ENCODE measurements at places on chromosomes 1 and 21.

DNA sequence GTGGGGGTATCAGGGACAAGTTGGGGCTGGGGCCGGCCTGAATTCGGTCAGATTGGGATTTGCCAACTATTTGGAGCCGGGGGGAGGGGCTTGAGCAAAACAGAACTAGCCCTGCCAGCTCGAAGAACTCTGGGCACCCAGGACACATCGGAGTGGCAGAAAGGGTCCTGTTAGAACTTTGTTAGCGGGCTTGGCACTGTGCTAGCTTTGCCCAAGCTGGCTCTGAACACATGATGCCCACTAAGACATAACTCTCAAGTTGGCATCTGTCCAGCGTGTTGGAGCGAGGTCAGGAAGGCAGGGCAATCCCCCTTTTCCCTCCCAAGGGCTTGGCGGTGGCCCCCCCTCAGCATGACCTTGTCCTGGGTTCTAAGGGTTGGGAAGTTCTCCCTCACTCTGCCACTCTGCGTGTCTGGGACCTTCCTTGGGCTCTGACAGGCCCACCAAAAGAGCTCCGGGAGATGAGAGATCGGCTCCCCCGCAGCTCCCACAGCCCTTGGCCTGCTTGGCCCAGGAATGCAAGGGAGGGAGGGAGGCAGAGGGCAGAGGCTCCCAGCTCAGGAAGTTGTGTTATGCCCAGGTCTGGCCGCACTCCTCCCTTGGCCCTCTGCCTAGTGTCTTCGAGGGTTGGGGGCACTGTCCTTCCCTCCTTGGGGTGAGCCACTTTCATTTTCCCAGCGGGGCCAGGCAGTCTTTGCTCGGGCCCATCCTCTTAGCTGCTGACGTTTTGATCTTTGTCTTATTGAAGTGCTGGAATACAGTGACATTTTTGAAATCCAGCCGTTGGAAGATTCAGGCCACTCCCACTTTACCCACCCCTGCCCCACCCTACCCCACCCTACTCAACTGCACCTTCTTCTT is 1.2 kb downstream of the LMNA start:
- peak; percentile 73 for DNase-seq

GRCh38 chr1:110636149-110636935 is 30.2 kb upstream of the KCNA2 start:
- no peak for DNase-seq

GRCh38 chr1:176878750-176879536 is 285.6 kb downstream of the ASTN1 start:
- no peak for DNase-seq

DNA sequence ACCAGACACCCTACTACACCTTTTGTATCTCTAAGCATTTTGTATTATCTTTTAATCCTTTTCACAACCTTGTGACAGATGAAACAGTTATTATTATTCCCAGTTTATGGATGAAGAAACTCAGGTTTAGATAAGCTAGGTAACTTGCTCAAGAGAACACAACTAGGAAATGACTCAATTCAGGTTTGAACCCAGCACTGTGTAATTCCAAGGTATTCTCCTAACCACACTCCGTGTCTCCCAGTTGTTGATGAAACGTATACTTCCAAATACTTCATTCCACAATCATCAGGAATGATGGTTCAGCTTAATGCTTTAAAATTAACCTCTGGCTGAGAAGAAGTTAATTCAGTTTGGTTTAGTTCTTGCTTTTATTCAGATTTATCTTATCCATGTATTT is 51.7 kb upstream of the MRPS6 start:
- no peak for DNase-seq

DNA sequence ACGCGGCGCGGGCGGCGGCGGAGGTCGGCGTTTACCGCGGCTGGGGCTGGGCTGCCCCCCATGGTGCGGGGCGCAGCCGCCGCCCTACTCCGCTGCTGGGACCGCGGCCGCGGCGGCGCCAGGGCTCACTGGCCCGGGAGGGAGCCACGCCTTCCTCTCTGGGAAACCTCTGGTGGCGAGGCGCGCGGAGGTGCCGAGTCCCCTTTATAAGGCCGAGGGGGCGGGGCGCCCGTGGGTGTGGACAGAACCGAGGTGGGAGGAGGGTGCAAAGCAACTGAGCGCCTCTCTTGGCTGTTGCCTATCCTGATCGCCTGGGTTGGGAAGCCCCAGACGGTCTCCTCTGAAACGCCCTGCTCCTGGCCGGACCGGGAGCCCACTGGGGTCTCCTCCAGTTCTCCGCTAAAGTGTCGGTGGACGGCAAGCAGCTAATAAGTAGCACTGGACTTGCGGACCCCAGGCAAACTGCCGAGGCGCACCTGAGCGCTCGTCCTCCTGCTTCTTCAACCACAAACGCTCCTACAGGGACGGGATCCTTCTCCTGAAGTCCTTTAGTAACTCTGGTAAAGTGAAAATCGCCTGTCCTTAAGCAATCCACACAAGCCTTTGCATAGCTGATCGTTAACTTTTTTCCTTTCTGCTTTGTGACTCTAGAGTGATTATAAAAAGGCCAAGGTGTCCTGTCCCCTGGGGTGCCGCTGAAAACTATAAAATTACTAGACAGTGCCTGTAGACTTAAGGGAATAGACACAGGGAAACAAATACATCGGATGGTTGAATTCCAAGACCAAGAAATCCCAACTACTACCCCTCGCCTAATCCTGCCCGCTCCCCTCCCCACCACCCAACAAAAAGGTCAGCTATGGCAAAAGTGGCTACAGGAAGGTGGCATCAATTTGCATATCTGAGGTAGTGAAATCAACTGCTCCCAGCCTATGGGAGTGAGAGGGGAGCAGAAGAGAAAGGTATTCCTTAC is at the start of gene PTGER3:
PTGER3 (minus strand) TSS at position 182 of the 973 bp plus-strand sequence. CDS start 239 bp downstream, outside the sequence.
- no peak for DNase-seq

DNA sequence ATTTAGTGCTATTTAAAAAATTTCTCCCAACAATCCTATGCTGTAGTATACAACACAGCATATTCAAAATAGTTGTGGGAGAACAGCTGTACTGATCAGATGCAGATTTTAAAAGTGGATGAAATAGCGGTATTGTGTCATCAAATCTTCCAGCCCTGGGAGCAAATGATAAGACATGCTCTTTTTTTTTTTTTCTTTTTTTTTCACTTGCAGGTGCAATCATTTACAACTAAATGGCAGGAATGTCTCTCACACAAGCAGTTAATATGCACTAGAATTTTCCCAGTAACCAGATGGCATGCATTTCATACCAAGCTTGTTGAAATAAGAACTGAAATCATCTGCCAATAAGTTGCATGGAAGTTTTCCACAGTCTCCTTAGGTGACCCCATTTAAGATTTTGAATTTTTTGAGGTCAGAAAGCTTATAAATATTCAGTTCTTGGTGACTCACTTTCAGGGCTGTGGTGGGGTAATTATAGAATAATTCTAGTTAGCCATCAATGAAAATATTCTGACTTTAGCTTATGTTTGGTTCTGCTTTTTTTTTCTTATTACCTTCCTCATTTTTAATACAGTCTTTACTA is 623.9 kb upstream of the NR5A2 start:
- no peak for DNase-seq

GRCh38 chr1:110348771-110349170 is 9.6 kb downstream of the RBM15 start:
- no peak for DNase-seq

- no peak for DNase-seq
Measured at GRCh38 chr1:228453614-228454013, 33.6 kb upstream of the RNF187 start.

- peak; percentile 87 for DNase-seq
Measured at GRCh38 chr1:186155594-186155993, 219.5 kb downstream of the TPR start.

GRCh38 chr21:45258466-45258865 is 29.2 kb downstream of the POFUT2 start:
- no peak for DNase-seq

DNA sequence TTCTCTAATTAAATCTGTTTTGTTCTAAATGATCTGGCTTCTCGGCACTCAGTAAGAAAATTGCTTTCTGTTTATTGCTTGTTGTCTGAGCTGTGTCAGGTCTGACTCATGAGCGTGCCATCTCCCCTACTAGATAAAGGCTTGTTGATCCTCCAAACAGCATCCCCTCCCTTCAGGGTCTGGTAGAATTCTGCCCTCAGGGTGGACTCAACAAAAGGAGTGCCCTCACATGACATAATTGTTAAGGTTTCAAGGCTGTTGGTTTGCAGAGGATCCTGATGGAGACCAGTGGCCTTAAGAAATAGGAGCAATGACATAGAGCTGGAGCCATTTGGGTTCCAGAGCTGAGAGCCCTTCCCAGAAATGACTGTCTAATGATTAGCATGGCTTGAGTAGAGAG is 36.0 kb upstream of the ATP2B4 start:
- DNase-seq = no peak

DNA sequence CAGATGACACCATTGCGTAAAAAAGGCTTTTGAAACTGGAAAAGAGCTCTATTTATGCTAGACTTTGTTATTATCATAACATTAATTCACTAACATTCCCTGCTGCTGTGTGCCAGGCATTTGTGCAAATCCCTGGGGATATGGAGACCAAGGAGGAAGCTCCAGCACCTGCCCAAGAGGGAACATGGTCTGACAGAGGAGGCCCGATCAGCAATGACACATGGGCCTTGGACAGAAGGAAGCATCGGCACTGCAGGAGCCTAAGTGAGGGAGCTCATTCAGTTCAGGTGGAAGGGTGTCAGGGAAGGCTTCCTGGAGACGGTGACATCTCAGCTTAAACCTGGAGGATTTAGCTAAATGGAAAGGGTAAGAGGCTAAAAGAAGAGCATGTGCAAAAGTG is 13.9 kb downstream of the CAMK2N1 start:
- no peak for DNase-seq

DNA sequence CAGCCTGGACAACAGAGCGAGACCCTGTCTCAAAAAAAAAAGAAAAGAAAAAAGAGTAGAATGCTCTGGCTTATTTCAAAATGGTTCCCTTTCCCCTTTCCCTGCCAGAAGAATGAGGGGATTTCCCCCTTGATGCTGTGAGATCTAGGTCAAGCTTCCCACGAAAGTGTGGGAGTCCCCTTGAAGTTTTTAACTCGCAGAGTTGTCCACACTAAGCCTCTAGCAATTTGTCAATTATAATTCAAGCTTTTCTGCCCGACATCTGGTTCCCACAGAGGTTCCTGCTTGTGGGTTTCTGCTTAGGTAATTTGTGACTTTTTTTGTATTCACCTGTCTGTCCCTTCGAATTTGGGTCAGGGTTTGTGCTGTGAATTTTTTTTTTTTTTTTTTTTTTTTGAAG is 62.8 kb downstream of the ZFYVE9 start:
- no peak for DNase-seq

DNA sequence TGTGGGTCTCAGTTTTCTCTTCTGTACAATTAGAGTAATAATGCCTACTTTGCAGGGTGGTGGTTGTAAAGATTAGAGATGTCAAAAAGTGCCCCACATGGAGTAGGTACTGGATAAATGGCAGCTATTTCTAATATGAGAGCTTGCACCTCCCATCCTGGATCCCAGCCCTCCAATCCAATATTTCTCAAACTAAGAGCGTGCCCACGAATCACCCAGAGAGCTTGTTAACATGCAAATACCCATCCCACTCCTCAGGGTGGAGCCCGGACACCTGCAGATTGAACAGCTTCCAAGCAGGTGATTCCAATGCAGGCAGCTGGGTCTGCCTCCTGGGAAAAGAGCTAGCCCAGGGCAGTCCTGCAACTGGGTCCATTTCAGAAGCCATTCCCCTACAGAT is 33.0 kb downstream of the LRRN2 start:
- no peak for DNase-seq

- no peak for DNase-seq
Measured at GRCh38 chr21:46226146-46226545, 2.4 kb downstream of the LSS start.

DNA sequence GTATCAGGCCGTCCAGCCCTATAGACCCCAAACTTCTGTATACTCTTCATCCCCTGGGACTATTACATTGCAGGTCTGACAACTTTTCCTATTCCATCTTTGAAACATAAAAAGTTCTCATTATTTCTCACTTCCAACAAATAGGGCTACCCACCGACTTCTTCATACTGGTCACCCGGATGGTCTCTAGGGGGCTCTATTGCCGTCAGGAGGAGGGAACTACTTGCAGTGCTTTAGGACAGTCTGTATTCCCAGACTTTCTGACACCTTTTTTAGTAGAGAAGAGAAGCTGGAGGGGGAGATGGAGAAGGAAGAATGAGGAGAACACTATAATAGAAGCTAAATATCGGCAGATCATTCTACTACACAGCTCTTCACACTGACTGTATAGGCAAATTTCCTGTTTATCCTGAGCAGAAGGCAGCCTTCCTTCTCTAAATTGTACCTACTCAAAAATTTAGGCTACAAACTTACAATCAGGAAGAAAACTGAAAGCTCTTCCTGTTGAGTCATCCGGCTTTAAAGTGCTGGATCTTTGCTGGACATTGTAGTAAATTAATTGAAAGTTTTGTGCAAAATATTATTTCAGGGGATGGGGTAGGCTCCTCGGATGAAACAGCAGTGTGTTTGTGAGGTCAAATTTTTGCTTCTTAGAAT is 54.6 kb downstream of the CDC7 start:
- DNase-seq = no peak

DNA sequence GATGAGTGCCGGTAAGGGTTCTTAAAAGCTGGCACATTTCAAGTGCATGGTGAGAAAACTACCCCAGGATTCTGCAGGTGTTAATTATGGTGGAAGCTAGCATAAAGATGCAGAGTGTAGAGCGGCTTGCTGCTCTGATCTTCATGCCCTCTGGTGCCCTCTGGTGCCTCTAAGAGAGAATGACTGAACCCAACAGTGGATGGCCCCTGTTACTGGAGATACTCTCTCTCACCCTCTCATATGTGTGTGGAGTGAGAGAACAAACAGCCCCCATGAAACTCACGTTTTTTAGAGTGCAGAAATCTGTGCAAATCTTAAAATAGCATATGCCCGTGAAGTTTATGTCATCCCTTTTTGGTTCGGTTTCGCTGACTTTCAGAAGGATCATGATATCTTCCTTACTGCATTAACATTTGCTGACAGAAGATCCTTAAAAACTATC is 90.0 kb downstream of the GRIK1 start:
- DNase-seq = peak; percentile 73

- no peak for DNase-seq
Measured at GRCh38 chr1:160767395-160768294, 28.3 kb upstream of the LY9 start.

DNA sequence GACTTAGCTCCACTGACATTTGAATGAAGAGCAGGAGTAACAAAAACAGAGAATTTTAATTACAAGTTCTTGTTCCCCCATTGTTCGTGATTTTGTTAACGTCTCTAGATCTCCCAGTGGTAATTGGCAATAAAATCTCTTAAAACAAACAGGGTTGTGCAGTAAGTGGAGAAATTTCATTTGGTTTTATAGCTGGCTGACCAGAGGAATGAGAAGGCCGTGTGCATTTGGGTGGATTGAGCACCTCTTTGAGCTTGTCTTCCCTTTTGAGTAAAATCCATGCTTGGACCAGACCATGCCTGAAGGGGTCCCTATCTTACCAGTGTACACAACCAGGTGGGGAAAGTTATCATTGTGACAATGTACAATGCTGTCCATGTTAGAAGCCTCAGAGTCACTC is 137.8 kb downstream of the HIVEP3 start:
- no peak for DNase-seq

DNA sequence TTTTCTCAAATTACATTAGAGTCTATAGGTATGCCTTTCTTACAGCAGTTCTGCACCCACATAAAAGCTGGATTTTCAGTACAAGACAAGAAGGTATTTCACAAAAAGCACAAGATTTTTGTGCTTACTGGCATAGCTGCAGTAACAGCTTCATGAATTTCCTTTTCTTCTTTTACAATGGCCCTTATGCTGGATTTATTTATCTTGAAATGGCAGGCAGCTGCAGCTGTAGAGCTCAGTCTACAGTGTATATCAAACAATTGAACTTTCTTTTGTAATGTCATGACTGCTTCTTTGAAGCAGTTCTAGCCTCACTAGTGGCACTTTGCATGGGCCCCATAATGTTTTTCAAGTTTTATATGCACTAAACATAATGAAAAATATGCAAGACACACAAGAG is 510.2 kb downstream of the KCNT2 start:
- DNase-seq = no peak
